ENCODE measurements at places on chromosomes 2 and 18.

GRCh38 chr2:139721411-139721995 lies 941.3 kb upstream of the NXPH2 start:
- no peak for DNase-seq

GRCh38 chr2:159317392-159318088 lies 31.0 kb upstream of the WDSUB1 start:
- no peak for DNase-seq

DNA sequence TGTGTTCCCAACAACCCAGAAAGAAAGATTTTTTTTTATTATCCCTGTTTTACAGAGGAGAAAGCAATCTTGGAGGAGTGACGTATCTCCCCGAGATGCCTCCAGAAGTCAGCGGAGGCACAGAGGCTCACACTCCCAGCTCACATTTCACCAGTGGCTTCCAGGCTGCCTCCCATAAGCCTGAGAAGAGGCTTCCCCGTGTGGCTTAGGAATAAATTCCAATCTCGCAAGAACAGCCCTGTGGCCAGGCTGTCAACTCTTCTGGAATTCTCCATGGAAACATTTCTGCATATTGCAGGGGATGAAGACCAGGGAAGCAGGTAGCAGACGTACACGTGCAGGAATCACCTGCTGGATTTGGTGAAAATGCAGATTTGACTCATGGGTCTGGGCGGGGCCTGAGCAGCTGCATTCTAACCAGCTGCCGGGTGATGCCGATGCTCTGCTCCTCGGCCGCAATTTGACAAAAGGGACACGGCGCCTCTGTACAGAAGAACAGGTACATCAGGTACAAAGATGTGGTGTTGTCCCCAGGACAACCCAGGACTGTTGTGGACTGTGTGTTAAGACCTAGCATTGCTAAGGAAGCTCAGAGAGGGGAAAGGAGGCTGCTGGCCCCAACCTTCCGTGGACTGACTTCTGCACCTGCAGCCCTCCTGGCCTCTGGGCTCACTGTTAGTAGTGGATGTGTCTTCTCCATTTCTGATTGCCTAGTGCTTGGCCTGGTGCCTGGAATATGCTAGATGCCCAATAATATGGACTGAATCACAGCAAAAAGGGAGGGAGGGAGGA lies 114.2 kb upstream of the ID2 start:
- DNase-seq = no peak

GRCh38 chr2:8310557-8311455 lies 371.1 kb upstream of the ID2 start:
- peak; percentile 49 for DNase-seq

DNA sequence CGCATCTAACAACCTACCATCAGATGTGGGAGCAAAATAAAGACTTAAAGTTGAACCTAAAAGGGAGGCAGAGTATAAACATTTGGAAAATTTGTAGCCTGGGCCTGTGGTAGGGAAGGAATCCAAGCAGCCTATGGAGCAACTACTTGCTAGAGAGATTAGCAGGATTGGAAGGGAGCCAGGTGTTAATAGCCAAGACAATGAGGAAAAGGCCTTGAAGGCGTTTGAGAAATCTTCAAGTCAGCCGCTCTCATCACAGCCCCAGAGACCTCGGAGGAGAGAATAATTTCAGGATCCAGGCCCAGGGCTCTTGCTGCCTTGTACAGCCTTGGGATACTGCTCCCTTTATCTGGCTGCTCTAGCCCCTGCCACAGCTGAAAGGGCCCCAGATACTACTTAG lies 219.7 kb downstream of the THSD7B start:
- DNase-seq = no peak

- peak; percentile 21 for DNase-seq
Measured at GRCh38 chr2:26018184-26019055, 15.5 kb upstream of the RAB10 start.

GRCh38 chr2:30930716-30931115 lies 123.5 kb upstream of the CAPN13 start:
- no peak for DNase-seq

GRCh38 chr18:45687621-45688020 lies 36.4 kb upstream of the SLC14A1 start:
- DNase-seq = peak; percentile 47

- DNase-seq = no peak
Measured at GRCh38 chr2:17380003-17380402, 138.2 kb downstream of the RAD51AP2 start.

GRCh38 chr18:10319026-10319425 lies 135.4 kb upstream of the APCDD1 start:
- no peak for DNase-seq

DNA sequence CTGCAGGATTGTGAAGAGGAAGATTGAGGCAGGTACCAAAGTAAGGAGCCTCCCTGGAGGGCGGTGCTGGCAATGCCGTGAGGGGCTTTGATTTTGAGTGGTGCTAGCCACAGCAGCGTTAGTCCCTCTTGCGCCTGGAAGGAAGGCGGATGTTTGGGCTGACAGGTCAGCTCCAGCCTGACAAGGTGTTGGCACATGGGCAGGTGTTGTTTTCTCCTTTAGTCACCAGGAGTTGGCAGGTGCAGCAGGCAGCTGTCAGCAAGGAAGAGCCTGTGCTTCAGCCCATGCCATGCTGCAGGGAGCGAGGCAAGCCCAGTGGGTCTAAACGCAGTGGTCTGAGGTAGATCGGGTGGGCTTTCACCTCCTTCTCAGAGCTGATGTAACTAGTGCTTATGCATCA lies 8.5 kb downstream of the SEC11C start:
- DNase-seq = no peak

- DNase-seq = no peak
Measured at GRCh38 chr18:74190086-74190485, 41.8 kb downstream of the TIMM21 start.

DNA sequence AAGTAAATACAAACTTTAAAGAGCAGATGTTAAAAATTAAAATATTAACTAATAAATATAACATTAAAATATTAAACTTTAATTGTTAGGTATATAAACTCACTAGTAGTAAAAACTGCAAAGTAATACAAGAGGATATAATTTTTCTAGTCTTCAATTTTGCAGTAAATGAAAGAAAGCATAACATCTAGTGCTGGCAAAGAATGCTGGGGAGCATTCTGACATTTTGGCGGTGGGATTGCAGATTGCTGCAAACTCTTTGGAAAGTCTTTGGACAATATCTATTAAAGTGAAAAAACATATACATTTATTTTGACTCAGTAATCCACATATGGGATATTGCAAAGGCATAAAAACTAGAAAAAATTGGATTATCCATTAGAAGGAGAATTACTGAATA lies 175.0 kb downstream of the GCA start:
- no peak for DNase-seq

GRCh38 chr2:55136138-55136541 lies 85.9 kb upstream of the RTN4 start:
- DNase-seq = no peak

GRCh38 chr2:100893392-100894104 lies 73.6 kb downstream of the NPAS2 start:
- no peak for DNase-seq

- no peak for DNase-seq
Measured at GRCh38 chr2:191927991-191928390, 81.1 kb upstream of the CAVIN2 start.

DNA sequence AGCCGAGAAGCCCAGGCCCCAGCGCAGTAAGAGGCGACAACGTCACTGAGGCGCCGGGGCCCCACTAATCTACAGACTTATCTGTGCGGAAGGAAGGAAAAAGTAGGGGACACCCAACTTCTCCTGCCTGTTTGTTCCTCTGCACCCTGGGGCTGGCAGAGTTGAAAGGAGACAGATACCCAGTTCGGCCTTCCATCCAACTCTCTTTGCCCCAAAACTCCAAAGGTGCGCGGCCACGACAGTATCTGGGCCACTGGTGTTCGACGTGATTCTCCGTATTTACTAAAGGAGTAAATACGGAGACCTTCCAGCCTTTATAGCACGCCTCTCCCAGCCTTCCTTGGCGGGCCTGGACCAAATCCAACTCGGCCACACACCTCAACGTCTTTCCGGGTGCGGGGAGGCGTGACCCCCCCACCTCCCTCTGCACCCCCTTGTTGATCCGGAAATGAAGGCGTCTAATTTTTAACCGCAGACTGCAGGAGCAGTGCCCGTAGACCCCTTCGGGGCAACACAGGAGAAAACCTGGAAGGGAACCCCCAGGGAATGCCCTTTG lies 1.6 kb downstream of the SMAD7 start:
- peak; percentile 69 for DNase-seq

DNA sequence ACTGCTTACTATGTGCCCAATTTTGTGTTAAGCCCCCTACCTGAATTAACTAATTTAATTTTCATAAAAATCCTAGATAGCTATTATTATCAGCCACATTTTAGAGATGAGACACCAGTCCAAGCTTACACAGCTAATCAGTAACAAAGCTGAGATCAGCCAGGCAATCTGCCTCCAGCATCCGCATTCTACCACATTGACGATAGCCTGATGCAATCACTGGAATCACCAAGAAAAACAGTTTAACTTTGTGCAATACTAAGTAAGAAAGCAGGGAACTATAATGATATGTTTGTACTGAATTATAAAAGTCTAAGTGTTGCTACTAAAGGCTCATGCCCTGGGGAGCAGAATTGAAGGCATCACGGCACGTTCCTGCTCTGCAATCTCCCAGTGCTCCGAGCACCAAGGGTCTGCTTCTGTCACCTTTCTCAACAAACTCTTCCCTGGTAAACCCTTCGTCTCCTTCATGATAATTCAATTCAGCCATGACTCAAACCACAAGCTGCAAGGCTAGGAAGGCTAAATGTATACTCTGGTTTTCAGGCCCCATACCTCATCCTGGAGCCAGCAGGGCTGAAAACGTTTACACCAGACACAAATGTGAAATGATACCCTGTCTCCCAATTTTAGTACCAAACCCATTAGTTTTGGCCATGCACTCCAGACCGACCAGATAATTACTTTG lies 19.4 kb downstream of the KANSL3 start:
- DNase-seq = no peak

GRCh38 chr2:207734636-207735512 lies 23.4 kb downstream of the CCNYL1 start:
- no peak for DNase-seq

DNA sequence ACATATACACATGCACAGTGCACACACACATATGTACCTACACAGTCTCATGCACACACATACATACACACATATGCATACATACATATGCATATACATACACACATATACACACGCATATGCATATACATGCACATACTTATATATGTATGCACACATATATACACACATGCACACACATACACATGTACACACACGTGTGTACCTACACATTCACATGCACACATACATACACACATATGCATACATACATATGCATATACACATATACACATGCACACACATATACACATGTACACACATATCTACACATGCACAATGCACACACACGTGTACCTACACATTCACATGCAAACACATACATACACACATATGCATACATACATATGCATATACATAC lies 100.3 kb upstream of the TWIST2 start:
- DNase-seq = no peak

DNA sequence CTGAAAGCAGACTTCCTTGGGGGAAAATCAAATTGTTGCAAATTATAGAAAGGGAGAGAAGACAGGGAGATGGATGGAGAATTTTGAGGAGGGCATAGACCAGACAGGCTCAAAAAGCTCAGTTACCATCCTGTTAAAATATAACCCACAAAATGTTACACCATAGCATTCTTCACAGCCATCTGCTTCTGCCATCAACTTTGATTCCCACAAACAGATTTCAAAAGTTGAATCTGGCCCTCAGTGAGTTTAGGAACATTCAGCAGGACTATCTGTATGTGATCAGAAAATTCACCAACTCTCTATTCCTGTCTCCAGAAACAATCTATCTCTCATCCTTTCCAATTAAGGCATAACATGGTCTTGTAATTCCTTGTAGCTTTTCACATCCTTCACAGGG lies 159.8 kb upstream of the CCDC68 start:
- no peak for DNase-seq

GRCh38 chr2:236790963-236791362 lies 221.3 kb downstream of the ACKR3 start:
- DNase-seq = no peak

- no peak for DNase-seq
Measured at GRCh38 chr2:29518010-29518409, 402.8 kb downstream of the CLIP4 start.

GRCh38 chr2:238445409-238446190 lies 18.9 kb downstream of the ASB1 start:
- DNase-seq = no peak

DNA sequence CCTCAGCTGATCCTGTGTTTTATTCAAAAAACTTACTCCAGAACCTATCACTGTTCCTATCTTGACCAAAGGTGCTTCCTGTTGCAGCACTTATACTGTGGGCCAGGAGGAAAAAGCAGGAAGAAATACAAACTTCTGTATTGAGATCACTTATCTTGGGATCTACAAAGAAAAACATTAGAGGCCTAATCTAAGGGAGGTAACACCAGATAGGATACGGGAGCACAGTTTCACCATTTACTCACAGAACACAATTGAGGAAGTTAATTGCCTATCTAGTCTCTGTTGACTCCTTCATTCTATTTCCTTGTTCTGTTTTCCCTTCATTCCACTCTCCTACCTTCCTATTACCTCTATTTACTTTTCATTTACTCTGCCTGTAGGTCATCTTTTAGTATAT lies 287.2 kb upstream of the LINC00305 start:
- DNase-seq = no peak

DNA sequence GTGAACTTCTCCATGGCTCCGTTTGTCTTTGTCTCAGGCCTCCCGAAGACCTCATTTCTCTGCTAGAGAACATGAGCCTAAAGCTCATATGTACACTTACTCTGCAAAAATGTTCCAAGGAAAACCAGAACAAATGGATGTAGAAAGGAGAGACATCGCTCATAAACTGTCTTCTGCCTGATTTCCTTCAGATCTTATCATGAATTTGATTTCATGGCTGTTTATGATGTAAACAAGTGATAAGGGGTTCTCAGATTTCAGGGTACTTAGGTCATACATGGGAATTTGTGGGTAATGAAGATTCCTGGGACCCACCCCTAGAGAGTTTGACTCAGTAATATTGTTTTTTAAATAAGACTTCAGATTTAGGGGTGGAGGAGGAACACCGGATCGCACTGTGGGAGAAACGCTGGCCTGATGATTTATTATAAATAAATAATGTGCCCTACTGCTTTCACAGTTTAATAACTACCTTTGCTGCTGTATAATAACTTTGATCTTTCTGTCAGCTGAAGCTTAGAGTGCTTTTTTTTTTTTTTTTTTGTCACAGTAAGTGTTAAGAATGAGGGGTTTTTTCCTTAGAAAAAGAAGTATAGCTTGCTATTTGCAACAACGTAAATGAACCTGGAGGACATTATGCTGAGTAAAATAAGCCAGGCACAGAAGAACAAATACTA lies 14.9 kb downstream of the AOX1 start:
- DNase-seq = no peak

- no peak for DNase-seq
Measured at GRCh38 chr18:8847900-8848299, 142.5 kb downstream of the MTCL1 start.

- DNase-seq = no peak
Measured at GRCh38 chr2:40740419-40740818, 288.5 kb upstream of the SLC8A1 start.
